ENCODE measurements at places on chromosomes 3 and 15. TPM values are rescaled to one million over a fixed set of nuclear protein-coding genes. Genes with fewer than 3 reads are reported as not detected.

- DNase-seq = no peak
Observed at GRCh38 chr15:80744415-80744814, 34.8 kb upstream of the CEMIP start.

DNA sequence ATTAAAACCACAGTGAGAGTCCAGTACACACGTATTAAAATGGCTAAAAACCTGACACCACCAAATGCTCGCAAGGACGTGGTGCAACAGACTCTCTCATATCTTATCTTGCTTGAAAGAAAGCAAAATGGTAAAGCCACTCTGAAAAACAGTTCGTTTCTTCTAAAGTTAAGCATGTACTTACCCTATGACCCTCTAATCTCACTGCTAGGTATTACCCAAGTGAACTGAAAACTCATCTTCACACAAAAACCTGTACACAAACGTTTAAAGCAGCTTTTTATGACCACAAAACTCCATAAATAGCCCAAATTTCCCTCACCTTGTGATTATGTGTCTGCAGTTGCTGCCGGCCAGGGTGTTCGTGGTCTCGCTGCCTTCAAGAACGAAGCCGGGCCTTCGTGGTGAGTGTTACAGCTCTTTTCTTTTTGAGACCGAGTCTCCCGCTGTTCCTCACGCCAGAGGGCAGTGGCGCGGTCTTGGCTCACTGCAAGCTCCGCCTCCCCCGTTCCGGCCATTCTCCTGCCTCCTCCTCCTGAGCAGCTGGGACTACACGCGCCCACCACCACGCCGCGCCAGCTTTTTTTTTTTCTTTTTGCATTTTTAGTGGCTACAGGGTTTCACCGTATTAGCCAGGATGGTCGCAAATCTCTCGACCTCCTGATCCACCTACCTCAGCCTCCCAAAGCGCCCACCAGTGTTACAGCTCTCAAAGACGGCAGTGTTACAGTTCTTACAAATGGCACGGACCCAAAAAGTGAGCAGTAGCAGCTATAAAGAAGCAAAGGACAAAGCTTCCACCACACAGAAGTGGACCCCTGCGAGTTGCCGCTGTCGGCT, 165.4 kb downstream of the TJP1 start:
- DNase-seq = no peak

Gene MESP1
- 0.37 TPM for total RNA-seq

GRCh38 chr15:79849789-79850188, 47.0 kb downstream of the MTHFS start:
- DNase-seq = peak; percentile 34
